ENCODE measurements at places on chromosomes 5 and 9.

DNA sequence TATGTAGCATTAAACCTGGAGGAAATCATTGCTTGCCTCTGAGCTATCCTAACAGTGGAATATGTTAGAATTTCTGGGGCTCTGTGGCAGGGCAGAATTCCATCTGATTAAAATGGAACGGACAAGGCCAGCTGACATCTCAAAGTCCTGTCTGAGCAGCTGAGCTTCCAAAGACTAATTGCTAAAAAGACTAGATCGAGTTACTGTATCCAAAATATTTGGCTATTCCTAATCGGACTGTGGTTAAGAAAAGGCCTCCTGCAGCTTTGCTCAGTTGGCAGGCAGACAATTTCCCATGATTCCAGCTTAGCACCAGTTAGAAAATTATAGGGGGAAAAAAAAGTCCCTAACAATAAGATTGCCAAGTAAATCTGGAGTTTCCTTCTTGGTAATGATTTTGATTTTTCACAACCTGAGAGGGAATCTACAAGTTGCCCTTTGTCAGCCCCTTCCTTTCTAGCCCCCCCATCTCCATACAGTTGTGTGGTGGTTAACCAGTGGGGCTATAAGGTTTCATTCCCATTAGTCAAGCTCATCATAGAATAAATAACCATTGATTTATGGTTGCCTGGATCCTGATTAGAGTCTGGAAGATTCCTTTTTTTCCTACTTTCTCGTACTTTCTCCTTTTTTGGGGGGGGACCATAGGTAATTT is 26.4 kb downstream of the PTGR1 start:
- DNase-seq, result no peak

- no peak for DNase-seq
Measured at GRCh38 chr5:6328173-6328572, 50.2 kb downstream of the MED10 start.

DNA sequence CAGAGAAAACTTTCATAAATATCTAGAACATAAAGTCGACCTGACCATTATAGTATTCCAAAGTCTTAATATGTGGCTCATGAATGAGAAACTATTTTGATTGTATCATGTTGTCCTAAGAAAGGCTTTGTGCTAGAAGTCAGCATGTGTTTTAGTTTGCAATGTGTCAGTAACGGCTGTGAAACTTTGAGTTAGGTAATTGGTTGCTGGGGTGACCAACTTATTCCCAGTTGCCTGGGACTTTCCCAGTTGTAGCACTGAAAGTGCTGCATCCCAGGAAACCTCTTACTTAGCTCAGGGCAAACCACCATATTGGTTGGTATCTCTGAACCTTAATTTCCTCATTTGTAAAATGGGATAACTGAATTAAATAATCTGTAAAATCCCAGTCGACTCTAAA is 114.6 kb upstream of the SLC12A2 start:
- no peak for DNase-seq

GRCh38 chr5:136018814-136019783 is 9.7 kb upstream of the TGFBI start:
- no peak for DNase-seq

DNA sequence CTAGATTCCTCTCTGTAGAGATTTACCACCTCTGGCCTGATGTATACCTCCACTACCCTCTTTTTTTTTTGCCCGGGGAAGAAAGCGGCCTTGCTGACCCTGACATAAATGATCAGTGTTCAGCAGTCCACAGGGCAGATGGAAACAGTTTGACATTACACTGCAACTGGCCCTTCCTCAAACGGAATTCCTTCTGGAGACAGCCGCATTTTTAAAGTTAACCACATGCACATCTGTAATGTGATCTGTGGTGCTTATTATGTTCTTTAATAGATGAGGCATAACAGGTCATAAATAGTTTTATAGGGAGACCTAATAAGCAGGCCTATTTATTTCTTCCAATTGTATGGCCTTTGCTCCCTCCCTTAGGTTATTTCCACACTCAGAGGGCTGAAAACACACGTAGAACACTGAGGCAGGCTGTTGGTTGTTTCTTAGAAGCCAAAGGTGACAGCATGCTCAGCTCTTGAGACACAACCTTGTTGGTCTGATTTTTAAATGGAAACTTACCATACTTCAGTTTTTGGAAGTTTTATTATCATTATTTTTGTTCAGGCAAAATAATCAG is 84.0 kb upstream of the APC start:
- DNase-seq, result no peak

DNA sequence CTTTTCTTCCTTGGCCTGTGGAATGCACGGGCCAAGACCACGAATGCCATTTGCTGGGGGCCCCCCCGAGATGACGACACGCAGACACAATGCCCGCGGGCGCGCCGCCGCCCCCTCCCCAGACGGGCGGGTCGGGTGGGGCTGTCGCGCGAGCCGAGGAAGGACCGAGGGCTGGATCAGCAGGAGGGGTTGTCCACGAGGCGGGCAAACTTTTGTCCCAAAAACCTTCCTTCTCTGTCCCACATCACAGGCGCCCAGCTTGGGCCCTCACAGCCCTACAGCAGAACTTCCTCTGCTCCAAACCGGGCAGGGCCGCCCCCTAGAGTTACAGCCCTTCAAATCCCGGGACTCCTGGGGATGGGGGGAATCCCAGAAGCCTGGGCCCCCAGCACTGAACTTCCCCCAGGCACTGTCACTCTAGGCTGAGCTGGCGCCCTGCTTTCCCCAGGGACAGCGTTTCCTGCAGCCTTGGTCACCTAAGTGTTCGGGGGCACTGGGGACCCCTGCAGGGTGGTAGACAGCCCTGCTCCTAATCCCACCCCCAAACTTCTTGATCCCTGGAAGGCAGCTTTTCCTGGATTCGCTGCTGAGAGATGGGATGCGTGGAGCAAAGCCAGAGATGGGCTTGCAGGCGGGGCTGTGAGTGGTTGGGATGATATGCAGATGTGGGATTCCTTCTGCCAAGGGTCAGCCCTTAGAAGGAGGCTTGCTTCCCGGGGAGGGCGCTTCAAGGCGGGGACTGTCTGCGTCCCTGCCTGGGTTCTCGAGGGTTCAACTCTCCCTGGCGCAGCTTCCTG is 980 bp downstream of the COL5A1 start:
- no peak for DNase-seq

- no peak for DNase-seq
Measured at GRCh38 chr5:16736158-16736995, 119.6 kb upstream of the RETREG1 start.

GRCh38 chr5:4862500-4862899 is 277.6 kb upstream of the ADAMTS16 start:
- no peak for DNase-seq

DNA sequence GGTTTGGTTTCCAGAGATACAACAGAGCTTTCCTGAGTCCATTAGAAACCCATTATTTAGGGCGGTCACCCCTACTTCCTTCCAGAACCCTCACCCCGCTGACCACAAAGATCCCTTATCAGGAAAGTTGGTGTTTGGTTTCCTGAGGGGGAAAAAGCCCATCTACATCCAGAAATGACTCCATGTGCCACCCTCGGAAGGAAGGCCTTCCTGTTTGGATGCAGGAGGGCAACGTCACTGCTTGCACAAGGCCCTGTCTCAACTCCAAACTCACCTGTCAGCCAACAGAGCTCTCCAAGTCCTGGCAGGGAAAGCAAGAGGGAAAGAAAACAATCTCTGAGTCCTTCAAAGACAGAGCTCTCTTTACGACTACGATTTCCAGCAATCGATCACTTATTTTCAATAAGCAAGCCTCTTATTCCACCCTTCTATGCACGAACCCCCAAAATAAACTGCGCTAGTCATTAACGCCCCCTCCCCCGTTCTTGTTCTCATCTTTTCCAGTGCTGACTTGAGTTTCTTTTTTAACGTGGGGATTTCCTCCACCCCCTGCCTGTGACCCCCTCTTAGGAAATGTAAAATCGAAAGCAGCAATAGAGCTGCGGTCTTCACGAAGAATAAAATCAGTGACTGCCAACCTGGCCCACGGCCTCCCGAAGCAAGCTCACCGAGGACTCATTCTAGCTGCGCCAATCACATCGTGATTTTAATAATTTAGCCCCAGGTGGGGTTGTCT is 35.7 kb upstream of the NTNG2 start:
- no peak for DNase-seq

DNA sequence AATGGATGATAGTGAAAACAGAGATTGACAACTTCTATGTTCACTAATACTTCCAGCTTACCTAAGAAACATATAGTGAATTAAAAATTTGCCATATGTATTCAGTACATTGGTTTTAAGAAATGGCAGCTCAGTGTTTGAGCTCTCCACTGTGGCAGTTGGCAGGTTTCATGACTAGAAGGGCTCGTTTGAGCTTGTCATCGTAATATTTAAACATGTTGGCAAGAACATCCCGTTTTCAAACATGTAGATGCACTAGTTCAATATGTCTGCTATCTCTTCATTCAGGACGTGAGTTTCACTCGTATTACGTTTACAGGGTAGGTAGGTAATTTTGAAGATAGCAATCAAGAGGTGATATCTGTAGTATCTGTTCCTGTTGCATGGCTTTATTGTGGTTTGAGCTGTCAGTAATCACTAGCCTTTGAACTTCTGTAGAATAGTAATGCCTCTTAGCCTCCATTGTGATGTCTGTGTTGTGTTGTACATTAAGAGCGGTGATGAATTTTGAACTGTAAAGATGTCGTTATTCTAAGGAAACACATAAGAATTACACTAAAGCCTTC is 74.8 kb downstream of the NLN start:
- DNase-seq, result no peak

GRCh38 chr5:79008362-79008761 is 23.3 kb upstream of the ARSB start:
- DNase-seq, result no peak

GRCh38 chr5:133612249-133612860 is at the start of gene FSTL4:
TSS of gene FSTL4 (minus strand) at chr5:133612541.
- DNase-seq, result peak; percentile 71

DNA sequence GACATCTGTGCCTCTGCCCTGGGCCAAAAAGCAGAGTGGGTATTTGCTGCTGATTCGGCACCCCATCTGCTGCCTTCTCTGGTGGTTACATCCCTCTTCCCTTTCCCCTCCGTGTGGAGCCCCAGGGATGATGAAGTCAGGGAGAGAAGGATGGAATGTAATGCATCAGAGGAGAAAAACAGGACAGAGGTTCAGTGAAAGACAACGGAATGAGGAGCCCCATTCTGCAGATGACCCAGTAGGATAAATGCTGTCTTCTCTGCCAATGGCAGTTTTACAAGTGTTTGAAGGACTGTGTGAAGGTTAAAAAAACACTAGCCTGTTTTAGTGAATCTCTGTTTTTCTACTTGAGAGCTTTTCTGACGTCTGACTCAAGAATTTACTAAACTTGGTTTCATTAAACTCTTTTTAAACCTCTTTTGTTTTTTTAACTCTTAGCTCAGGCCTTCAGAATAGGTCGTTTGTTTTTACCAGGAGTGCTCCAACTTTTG is 86.3 kb downstream of the NLN start:
- no peak for DNase-seq

GRCh38 chr5:100694100-100694499 is 158.9 kb downstream of the FAM174A start:
- DNase-seq, result no peak

DNA sequence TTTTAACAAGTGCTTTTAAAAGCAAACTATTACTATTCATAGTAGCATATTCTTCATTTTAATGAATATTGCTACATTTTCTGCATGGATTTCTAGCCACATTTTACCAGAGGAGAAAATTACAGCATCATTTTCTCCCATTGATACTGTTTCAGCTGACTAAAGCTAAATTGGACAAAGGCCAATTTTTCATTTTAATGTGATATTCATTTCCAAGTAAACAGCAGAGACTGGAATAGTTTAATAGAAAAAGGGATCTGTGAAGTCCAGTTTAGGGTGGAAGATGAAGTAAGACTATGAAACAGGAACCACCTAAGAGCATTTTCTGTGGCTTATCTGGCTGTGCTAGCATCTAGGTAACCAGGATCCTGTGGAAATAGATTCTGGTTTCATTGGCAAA is 128.1 kb downstream of the GIN1 start:
- DNase-seq, result no peak

- no peak for DNase-seq
Measured at GRCh38 chr9:130453487-130453886, 8.7 kb downstream of the ASS1 start.

DNA sequence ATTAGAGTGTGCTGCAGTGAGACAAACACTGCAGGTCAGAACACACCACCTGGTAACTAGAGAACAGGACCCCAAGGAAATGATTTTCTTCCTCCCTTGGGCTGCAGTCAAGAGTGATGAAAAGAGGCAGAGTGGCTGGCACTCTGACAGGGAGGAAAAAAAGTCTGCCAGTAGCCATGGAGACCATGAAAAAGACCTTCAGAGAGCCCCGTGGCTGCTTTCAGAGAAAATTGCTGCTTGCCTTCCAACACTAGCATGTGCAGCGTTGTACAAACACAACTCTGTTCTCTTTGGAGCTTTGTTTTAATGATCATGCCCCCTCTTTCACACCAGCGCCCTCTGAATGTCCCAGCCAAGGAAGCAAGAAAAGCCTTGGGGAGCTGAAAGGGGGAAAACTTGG is 68.8 kb downstream of the ANKRD55 start:
- DNase-seq, result peak; percentile 55

DNA sequence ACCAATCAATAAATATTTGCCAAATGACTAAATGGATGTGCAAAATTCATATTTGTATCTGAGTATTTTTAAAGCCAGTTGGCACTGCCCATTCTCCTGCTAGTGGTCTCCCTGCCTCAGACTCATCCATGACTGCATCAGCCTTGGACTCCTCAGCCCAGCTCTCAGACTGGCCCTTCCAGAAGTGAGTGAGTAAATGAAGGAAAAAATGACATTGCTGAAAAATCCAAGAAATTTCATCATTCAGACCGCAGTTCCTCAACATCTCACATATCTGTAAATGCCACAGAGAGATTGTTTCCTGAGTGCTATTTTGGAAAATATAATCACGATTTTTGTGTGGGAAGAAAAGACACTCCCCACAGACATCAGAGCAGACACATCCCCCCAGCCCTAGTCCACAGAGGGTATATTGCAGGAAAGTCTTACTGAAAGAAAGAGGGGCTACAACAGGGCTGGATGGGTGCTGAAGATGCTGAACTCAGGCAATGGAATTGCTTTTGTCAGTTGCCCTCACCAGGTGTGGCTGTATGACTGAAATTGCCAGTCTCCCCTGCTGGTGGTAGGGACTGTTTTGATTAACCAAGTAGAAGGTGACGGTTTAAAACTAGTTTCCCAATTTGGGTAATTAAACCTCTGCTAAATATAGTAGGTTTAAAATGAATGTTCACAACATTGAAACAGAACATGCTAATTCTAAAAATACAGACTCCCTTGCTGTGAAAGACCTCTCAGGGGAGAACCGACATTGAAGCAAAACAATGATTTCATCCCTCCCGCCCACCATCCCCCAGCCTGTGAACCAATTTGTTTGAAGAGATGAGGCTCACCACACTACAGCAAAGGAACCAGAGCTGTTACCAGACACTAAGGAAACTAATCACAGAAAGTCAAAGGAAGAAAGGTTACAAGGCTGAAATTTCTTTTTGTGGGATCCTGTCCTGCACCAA is 158.8 kb downstream of the DEPDC1B start:
- DNase-seq, result no peak
